ENCODE measurements at places on chromosomes 5 and 9.
A peak's percentile ranks its signal among the peaks of the same experiment; 100 is the strongest.

DNA sequence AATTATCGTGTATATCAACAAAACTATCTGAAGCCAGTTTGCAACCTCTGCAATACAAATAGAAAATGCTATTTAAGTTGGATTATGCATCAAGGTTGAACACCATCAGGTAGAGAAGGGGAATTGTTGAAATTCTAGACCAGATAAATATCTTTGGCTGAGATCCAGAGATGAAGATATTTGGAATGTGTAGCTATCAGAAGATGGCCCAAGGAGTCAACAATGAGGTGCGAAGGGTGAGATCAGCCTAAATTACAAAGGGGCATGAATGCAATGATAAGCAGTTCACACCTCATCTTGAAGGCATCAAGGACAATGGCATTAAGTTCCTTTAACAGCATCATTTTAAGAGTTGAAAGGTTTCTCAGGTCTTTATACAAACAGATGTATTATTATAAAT is 572.1 kb upstream of the DMAC1 start:
- DNase-seq: no peak

GRCh38 chr5:54669845-54670244 is 152.3 kb downstream of the SNX18 start:
- DNase-seq: no peak

DNA sequence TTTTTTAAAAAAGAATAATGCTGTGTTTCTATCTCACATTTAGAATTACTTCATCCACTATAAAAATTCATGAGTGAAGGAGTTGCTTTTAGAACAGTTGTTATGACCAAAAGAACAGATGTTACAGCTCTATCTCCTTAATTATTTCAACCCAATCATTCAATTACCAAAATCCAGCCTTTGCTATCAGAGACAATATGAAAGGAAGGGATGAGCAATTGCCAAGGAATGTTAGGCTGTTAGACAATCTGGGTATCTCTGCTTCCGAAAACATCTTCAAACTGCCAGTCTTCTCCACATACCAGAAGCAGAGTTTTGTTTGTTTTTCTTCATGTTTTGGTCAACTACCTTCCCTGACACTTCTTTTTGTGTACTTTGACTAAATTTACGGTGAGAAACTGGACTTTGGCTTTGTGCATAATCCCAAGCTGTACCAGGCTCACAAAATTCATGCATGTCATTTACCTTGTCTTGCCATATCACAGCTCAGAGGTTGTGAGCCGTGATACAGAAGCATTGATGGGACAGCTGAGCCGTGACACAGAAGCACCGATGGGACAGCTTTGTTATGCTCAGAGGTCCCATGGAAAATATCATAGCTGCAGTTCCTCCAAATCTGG is 405.5 kb downstream of the KIF4B start:
- DNase-seq: no peak

DNA sequence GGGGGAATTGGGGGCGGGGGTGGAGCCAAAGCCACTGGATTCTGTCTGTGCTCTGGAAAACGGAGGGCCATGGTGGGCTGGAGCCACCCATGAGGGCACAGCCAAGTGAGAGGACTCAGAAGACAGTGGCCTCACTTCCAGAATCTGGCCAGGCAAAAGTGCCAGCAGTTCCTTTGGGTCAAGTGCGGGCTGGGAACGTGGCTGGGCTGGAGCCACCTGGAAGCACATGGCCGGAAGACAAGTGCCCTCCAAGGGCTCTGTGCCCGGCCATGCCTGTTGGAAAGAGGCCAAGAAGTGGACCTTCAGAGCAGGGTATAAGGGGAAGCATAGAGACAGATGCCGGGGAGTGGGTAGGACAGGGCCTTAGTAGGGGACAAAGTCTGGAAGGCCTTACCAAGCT is 11.7 kb upstream of the SH3PXD2B start:
- DNase-seq: no peak

DNA sequence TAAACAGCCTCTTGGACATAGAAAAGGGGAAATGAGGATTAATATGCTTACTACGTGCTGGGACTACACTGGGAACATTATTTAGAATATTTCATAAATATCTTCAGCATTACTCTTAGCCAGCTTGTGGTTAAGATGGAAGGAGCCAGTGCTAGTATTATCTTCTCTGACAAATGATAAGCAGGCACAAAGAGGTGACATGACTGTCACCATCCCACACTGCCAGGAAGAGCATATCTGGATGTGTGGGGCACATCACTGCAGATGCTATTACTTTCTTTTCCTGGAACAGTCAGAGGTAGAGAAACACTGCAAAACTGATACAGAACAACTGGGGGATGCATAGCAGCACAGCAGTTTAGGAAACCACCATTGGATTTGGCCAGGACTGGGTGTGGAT is 281.0 kb upstream of the TNC start:
- DNase-seq: no peak

DNA sequence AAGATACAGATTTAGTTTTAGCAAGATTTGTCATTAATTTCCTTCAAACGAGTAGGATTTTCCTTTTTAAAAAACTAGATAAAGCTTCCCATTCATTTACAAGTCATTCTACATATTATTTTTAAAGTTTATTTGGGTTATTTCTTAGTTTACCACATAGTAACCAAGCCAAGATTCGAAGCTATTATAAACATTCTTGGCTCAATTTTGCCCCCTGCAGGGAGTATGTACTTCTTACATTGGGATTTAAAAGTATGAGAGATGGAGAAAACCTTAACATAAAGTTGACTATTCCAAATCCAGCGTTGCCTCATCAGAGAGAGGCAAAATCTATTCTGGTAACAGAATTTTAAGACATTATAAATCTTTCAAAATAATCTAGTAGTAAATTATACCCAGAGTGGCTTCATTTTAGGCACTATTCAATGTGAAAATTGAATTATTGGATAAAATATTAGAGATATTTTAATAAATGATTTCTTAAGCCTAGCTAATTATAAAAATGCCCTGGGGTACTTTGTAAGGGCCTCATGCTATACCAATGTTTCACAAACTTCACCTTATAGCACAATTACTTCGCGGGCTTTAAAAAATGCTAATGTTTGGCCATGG is 39.1 kb downstream of the FBN2 start:
- peak; percentile 45 for DNase-seq

GRCh38 chr5:91424638-91425436 is 41.7 kb upstream of the ARRDC3 start:
- no peak for DNase-seq

DNA sequence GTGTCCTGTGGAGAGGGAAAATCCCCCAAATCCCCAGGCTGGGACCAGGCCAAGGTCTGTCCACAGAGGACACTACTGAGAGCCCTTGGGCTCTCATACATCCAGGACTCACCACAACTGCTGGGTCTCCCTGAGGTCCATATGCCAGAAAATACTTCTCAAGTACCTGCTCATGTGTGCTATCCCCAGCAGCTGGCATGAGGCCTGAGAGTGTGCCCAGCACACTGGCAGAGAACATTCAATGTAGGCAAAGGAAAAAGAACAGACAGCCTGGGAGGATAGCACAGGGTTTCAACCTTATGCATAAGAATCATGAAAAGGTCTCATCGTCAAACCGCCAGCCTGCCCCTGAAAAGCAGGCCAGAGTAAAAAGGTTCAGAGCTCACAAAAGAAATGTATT is 154.1 kb upstream of the TAS2R1 start:
- DNase-seq: no peak

DNA sequence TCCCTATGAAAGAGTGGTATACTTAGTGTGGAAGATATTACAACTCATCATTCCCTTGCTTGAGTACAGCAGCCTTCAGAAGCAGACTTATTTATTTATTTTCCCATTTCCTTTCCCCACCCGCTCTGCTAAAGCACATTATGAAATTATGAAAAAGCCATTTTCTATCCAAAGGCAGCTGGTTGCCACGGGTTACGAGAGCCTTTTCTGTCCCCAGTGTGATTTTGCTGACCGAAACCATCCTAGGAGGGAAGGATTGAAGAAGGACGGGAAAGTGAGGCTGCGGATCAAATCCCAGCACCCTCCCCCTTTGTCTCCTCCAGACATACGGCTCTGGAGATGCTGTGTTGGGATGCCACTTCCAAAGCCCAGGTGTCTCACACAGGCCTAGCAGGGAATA is 246.9 kb downstream of the TLR4 start:
- DNase-seq: no peak

DNA sequence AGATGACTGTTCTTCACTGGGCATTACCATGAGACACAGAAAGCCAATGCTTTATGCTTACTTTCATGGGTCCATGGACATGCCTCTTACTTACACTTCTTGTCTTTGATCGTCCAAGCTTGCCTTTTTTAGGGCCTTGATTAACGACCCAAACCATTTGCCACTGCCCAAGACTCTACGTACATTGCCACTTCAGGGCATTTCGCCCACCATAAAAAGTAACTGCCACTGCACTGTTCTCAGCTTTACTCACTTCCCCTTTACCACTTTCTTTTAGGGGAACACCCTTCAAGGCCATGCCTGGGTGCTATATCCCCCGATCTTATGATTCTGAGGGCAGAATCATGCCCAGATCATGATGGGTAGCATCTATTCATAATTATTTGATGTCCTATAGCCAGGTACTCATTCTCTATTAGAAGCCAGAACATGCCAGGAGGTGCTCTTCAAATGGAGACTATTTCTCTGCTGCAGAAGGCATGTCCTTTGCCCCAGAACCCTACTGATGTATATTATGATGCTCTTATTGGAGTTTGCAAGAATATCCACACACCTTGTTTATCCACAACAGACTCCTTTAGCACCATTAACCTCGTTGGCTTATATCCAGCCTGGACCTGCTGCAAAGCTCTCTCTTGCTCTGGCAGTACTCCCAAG is 64.1 kb upstream of the RAD23B start:
- DNase-seq: no peak
